ENCODE measurements at places on chromosomes 12 and 14. TPM values are rescaled to one million over a fixed set of nuclear protein-coding genes. Genes with fewer than 3 reads are reported as not detected.

DNA sequence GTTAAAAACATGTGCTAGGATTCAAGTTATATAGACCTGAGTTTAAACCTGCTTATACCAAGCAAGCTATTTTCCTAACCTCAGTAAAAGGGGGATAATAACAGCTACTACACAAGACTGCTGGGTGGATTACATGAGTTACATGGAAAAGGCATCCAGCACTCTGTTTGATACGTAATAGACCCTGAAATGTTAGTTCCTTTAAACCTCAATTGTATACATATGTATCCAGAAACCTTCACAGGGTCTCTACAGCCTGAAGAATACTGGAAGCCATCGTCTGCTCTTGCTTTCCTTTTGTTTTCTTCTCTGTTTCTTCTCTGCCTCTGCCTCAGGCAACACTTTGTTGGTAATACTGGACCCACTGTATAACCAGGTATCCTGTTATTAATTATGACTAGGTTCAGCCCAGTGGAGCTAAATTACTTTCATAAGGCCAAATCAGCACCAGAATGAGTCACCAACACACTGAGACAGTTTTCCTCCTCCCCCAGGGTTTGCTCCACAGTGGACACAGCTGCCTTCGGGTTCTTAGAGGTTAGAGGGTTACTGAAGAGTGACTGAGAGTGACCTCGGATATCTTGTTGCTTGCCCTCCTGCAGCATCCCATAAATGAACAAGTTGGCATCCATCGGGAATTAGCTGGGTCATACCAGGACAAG, 127.1 kb downstream of the CAPZA3 start:
- peak; percentile 11 for DNase-seq

- DNase-seq: no peak
Observed at GRCh38 chr14:48857366-48857765, 728.8 kb downstream of the RPS29 start.

DNA sequence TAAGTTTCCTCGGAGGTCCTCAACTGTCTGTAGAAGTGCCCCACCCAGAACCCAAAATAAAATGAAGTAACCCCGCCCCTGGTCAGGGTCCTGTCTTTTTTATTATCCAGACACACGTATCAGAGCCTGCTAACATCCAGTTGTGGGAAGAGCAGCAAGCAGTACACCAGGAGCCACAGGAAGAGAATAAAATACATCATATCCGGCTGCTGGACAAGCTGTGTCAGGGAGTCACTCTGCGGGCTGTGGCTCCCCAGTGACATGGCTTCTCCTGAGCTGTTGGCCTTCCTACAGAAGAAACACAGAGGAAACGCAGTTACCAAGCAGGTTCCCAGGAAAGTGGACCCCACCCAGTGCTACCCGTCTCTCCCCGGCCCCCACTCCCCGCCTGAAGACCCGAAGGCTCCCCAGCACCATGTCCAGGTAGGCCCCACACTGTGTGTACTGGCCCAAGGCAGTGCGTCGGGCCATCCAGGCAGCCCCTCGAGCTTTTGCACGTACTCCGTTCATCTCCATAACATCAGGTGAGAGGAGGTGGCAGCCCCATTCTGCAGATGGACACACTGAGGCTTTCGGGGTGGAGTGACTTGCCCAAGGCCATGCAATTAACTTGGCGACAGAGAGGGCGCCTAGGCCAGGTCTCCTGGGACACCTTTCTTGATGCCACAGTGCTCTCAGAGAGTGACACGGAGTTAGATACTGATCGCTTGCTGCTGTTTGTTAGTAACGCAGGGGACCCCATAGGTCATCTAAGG, 34.3 kb upstream of the DICER1 start:
- DNase-seq: no peak

- DNase-seq: peak; percentile 65
Observed at GRCh38 chr12:49665384-49665783, 41.8 kb downstream of the FMNL3 start.

GRCh38 chr14:104333646-104334423, 195.4 kb downstream of the KIF26A start:
- DNase-seq: peak; percentile 18

- no peak for DNase-seq
Observed at GRCh38 chr12:79400481-79400880, 290.3 kb downstream of the PAWR start.

DNA sequence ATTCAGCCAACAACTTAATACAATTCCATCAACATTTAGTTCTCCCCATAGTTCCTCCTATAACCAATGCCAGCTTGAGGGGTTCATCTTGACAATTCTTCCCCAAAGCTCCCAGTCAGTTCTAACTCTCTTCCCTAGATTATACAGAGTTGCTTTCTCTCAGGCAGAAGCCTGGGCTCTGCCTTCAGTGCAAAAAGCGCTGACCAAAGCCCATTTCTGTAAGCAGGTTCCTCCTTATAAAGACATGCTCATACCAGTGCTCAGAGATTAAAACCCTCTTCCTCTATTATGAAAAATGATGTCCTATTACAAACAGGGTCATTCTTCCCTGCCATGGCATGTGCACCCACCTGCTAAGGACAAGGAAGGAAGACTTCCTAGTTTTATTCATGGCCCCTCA, 16.2 kb downstream of the SPIC start:
- no peak for DNase-seq

GRCh38 chr12:49335118-49335954, 1.7 kb downstream of the C1QL4 start:
- no peak for DNase-seq

- DNase-seq: no peak
Observed at GRCh38 chr14:104559028-104559803, 20.3 kb upstream of the C14orf180 start.

- DNase-seq: no peak
Observed at GRCh38 chr12:95497031-95497430, 23.1 kb downstream of the METAP2 start.

GRCh38 chr12:47114481-47114892, 34.7 kb upstream of the AMIGO2 start:
- peak; percentile 39 for DNase-seq

DNA sequence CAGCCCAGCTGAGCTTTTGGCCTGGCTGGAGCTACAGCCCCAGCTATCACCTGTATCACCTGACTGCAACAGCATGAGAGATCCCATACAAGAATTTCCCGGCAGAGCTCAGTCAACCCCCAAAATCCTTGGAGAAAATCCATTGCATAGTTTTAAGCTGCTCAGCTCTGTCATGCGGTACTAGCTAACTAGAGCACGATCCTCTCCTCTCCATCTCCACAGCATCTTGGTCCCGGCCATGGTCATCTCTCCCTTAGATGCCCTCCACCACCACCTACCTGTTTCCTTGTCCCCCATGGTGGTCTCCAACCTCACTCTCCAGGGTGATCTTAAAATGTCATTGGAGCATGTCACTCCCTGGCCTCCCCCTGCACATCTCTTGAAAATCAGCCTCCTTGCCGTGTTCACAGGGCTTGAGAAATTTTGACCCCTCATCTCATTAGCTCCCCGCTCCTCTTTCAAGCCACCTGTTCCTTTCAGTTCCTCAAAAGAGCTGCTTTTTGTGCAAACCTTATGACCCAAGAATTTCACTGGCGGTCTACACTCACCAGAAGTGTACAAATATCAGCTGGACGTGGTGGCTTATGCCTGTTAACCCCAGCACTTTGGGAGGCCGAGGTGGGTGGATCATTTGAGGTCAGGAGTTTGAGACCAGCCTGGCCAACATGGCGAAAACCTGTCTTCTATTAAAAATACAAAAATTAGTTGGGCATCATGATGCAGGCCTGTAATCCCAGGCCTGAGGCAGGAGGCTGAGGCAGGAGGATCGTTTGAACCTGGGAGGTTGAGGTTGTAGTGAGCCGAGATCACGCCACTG, 8.1 kb upstream of the CLMN start:
- no peak for DNase-seq

- DNase-seq: peak; percentile 67
Observed at GRCh38 chr12:54019924-54020590, 8.2 kb upstream of the HOXC6 start.

DNA sequence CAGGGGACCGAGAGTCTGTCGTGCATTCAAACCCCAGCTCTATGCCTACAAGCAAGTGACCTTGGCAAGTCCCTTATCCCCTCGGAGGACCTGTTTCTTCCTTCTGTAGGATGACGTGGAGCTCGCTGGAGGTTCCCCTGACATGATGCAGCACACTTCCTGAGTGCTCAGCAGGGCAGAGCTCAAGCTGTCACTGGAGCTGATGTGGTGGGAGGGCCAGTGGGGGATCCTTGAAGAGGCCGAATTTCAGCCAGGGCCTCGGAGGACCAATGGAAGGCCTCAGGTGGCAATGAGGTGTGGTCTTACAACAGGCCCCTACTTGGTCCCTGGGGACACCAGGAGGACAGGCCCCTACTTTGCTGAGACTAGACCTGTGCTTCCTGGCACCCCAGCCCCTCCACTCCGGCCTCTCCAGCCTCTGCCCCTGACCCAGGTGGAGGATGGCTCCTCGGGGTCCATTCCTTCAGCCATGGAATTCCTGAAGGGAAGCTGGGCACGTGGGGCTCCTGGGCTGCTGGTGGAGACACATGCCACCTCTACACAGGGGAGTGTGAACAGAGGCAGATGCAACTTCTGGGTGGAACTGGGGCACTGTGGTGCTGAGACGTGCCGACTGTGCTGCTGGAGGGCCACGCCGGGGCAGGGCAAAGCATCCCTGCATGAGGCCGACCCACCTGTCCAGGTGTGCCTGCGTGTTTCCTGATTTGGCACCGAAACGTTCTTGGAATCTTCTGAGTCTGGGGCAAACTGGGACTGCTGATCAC, 18.7 kb upstream of the KIF26A start:
- DNase-seq: no peak

DNA sequence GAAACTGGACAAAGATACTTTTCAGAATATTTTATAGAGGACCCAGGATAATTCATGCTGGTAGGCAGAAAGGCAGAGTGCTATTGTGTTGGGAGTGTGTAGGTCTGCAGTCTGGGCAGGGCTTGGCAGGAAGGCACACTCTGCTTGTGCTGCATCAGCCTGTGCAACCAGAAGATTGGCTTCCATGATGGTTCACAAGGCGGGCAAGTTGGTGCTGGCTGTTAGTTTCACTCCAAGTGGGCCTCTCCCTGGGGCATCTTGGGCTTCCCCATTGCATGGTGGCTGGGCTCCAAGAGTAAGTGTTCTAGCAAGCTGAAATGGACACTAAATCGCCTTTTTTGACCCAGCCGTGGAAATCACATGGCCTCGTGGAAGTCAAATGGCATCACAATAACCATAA, 1.8 kb upstream of the UBE2N start:
- DNase-seq: no peak

DNA sequence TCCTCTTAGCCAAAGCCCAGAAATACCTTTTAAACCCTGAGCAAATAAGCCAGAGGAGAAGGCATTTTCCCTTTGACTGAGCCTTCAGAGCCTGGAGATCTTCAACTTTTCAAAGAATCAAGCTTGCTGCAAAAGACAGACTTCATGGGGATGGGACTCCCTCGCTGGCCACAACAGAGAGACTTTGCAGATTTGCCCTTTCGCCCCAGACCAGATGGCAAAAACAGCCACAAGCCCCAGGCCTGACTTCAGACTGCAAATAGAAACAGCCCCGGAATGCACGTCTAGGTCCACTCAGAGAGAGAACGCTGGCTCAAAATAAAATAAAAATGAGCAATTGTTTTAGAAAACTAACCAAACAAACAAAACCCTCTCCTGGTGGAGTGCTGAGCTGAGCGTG, 114.6 kb upstream of the MED13L start:
- DNase-seq: peak; percentile 86

- no peak for DNase-seq
Observed at GRCh38 chr12:67674417-67674816, 25.9 kb downstream of the DYRK2 start.

GRCh38 chr12:75936515-75937440, 94.8 kb downstream of the PHLDA1 start:
- no peak for DNase-seq

- no peak for DNase-seq
Observed at GRCh38 chr12:38399711-38400206, 83.2 kb downstream of the ALG10B start.

DNA sequence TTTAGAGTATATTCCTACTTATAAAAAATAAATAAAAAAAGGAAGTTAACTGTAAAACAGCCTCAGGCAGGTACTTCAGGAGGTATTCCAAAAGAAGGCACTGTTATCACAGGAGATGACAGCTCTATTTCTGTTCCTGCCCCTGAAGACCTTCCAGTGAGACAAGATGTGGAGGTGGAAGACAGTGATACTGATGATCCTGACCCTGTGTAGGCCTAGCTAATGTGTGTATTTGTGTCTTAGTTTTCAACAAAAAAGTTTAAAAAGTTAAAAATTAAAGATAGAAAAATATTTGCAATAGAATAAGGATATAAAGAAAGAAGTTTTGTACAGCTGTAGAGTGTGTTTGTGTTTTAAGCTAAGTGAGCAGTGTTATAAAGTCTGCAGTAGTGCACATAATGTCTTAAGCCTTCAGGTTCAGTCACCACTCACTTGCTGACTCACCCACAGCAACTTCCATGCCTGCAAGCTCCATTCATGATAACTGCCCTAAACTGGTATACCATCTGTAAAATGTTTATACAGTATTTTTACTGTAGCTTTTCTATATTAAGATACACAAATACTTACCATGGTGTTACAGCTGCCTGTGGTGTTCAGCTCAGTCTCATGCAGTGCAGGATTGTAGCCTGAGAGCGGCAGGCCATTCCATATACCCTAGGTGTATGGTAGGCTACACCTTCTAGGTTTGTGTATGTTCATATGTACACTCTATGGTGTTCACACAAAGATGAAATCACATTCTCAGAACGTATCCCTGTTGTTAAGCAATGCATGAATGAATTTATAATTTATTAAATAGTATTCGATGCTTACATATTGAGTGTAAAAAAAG, 121.1 kb downstream of the ANO6 start:
- peak; percentile 78 for DNase-seq

- DNase-seq: no peak
Observed at GRCh38 chr12:88820012-88820411, 239.7 kb upstream of the KITLG start.

GRCh38 chr14:95237958-95238340, 80.6 kb upstream of the DICER1 start:
- no peak for DNase-seq

- DNase-seq: no peak
Observed at GRCh38 chr12:19542606-19543005, 103.3 kb downstream of the AEBP2 start.

- no peak for DNase-seq
Observed at GRCh38 chr14:105487449-105487985, 831 bp downstream of the CRIP1 start.

GRCh38 chr12:63068857-63069442, 82.1 kb downstream of the AVPR1A start:
- peak; percentile 81 for DNase-seq

The ZDHHC22 gene
- total RNA-seq: 0.24 TPM

The FOXG1 gene
- total RNA-seq: 0.24 TPM

The EML5 gene
- total RNA-seq: 2.6 TPM

The OVCH1 gene
- not detected for total RNA-seq

The APOF gene
- 2.2 TPM for total RNA-seq

The GLIPR1L2 gene
- total RNA-seq: 2.9 TPM

The CRIP1 gene
- 24.1 TPM for total RNA-seq

The LRP1-AS gene
- total RNA-seq: 1.2 TPM

The AMN gene
- total RNA-seq: not detected

The SERPINA5 gene
- total RNA-seq: 0.24 TPM

The FGF23 gene
- total RNA-seq: 4.3 TPM

The SUSD6 gene
- total RNA-seq: 16.6 TPM

The CMTM5 gene
- 0.96 TPM for total RNA-seq

The METTL25 gene
- total RNA-seq: 21.9 TPM
